ENCODE measurements at places on chromosomes 11 and 22.

DNA sequence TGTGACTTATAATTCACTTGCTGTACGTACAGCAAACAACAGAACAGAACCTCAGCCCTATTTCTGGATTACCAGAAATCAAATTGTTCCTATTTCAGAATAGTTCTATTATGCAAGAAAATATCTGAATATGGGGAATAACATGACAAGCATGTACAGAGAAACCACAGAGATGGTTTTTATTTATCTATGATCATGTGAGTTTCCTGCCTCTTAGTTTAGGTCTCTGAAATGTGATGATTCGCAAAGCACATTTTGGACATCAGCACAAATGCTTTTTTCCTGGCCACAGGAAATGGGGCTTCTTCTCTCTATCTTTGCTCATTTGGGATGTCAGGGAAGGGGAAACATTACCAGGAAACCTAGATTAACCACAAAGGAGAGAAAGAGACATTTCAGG, 266.7 kb upstream of the CTSC start:
- peak; percentile 71 for DNase-seq

DNA sequence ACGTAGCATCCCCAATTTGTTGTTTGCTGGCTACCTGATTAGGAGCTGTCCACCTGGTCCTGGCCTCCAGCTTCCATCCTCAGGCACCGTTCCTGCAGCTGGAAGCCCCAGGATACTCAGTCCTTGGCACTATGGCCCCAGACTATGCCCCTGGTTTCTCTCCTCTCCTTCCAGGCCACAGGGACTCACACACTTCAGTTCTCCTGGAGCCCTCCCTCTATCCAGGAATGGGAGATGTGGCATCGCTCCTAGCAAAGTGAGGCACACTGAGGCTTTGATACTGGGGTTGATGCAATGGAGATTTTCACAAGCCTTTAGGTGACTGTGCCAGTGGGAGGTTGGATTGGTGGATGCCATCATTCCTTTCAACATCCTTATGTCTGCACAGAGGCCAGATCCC, 142.8 kb upstream of the B3GAT1 start:
- DNase-seq, result no peak

DNA sequence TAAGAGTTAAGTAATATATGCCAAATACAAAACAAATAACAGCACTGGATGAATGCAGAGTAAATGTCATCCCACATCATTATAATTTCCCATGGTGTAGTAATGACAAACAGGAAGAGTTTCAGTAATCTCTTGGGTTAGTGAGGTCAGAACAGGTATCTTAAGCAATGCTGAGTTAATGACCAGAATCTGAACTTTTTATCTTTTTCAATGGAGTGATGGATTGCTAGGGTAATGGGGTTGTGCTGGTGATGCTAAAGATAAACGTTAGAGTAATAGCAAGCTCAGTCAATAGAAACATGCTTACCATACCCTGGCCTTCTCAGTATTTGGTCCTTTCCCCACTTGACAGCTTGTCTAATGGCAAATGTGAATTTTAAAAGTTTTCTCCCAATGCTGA, 11.5 kb upstream of the BDNF start:
- DNase-seq, result no peak

DNA sequence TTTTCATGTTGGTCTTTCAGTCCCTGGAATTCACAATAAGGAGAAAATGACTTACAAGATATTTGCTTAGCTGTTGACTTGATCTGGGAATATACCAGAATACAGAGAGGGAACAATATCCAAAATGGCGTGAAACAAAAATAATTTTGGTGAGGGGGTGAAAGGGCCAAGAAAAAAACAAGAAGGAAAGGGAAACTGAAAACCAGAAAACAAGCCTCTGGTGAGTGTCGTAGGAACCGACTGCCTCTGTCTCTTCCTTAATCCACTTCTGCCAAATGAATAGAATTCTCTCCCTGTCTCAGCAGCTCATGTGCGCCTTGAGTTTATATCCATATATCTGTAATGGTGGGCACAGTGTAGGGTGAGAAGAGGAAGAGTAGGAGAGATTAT, 367.6 kb downstream of the ETS1 start:
- DNase-seq, result no peak

GRCh38 chr22:42944409-42944808, 70.5 kb downstream of the PACSIN2 start:
- no peak for DNase-seq

GRCh38 chr11:64571050-64571409, 20.0 kb upstream of the SLC22A12 start:
- no peak for DNase-seq

GRCh38 chr11:706439-706956, 467 bp downstream of the EPS8L2 start:
- no peak for DNase-seq

GRCh38 chr11:72037554-72038311, 39.0 kb downstream of the IL18BP start:
- DNase-seq, result peak; percentile 80

DNA sequence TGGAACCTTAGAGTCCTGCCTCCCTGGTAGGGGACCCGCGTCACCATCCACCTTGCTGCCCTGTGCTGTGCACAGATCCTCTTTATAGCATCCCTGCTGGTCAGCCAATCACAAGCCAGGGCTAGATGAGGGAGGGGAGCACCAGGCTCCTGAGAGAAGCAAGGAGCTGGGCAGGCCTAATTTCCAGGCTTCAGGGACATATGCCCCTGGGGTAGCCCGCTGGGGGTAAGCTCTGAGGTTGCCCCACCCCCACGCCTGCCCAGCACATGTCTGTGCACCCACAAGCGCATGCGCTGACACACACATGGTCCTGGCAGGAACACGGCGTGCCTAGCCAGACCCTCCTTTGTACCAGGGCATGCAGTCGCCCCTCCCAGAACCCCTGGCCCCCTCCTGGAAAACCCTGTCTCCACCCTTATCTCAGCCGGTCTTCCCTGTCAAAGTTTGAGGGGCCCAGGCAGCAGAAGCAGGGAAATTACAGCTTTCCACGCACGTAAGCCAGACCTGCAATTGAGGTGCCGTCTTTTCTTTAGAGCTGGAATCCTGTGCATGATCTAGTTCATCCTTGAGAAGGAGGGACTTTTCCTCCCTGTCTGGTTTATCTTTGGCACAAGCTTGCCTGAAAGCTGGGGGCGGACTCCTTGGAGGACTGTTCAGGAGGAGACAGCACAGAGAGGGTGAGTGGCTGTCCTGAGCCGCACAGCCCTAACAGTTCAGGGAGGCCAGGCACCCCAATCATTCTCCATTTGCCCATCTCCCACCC, 2.1 kb downstream of the SSTR3 start:
- DNase-seq, result no peak

- DNase-seq, result no peak
These were observed 2.8 kb upstream of the BCO2 start for GRCh38 chr11:112172362-112172994.

GRCh38 chr11:128862406-128862805, 4.7 kb downstream of the KCNJ1 start:
- DNase-seq, result no peak

DNA sequence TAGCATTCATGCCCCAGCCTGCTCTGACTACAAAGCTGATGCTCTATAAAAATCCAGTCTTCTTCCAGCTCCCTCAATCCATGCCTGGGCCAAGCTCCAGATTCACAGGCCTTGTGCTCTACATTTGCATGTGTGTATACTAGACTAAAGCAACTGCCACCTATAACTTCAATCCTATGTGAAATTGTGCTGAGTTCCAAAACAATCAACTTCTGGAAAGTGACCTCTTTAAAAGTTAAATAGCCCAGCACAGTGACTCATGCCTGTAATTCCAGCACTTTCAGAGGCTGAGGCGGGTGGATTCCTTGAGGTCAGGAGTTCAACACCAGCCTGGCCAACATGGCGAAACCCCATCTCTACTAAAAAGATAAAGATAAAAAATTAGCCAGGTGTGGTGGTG, 114.3 kb upstream of the ZC3H12C start:
- no peak for DNase-seq

- no peak for DNase-seq
These were observed 111.1 kb downstream of the MYO18B start for GRCh38 chr22:25853078-25853477.

DNA sequence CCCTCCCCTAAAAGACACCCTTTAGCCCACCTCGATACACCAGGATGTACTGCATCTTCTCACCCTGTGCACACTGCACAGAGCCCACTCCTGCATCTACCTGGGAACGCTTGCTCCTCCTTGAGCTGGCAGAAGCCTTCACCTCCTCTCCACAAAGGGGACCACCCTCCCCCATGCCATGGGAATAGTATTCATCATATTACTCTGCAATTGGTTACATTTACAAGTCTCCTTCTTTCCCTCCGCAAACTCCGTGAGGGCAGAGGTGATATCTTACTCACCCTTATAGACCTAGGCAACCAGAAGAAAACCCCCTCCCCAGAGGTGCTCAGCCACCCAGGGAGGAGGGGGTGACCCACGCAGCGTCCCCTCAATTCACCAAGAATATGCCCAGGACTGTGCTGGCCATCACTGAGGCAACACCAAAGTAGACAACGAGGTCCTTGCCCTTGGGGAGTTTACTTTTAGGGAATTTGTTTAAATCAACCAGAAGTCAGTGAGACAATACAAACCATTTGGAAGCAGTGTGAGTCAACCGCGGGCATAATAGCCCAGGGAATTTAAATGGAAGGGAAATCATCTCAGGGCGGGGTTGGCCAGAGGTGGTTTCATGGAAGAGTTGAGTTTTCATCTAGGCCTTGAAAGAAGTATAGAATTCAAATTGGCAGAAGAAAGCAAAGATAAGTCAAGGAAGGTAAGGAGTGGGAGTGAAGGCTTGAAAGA, 214.5 kb downstream of the BARX2 start:
- DNase-seq, result no peak

DNA sequence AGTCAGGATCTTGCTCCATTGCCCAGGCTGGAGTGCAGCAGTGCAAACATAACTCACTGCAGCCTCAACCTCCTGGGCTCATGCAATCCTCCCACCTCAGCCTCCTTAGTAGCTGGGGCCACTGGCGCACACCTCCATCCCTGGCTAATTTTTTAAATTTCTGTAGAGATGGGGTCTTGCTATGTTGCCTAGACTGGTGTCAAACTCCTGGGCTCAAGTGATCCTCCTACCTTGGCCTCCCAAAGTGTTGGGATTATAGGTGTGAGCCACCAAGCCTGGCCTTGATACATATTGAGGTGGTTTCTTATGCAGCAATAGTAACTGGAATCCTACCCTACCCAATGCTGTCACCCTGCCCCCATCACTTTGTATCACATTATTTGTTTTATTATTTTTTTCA, 32.4 kb downstream of the SCUBE1 start:
- DNase-seq, result no peak

DNA sequence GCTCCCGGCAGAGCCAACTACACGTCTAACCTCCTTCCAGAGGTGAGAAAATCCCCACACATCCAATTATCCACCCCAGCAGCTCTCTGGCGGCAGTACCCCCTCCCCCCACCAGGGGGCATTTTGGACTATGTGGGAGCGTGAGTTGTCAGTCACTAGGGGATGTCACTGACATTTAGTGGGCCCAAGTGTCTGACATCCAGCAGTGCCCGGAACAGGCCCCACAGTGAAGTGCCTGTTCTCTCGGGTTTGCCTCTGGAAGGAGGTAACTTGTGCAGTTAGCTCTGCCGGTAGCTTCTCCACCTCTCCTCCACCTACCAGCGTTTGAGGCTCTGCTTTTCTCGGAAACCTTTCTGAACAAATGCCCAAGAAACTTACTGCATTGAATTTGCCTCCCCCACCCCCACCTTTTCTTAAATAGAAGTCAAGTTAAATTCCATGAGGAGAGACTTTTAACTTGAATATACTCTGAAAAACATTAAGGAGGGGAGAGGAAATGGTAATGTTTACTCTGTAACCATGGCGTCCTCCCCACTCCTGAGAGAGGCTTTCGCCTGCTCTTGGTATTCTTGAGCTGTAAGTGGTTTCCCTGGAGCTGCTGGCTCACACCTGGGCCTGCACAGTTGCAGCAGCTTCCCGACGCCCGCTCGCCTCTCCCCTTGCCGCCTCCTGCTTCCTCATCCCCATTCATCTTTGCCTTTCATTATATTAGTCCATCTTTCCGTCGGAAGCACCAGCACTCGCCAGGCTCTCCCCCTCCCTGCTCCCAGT, 112.8 kb downstream of the WNT7B start:
- DNase-seq, result peak; percentile 94

DNA sequence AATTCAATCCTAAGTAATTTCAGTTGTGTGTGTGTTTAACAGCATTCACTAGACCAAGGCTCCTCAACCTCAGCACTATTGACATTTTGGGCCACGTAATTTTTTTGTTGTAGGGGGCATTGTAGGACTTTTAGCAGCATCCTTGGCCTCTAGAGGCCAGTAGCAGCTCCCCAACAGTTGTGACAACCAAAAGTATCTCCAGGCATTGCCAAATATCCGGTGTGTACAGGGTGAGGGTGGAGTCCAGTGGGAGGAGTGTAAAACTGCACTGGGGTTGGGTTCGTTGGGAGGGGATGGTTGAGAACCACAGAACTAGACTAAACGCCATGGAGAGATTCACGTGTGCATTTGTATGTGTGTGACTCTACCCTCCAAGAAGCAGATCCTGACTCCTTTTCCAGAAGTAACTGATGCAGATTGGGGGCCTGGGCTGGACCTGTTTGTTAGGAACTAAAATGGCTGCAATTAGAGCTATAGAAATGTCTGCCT, 5.9 kb upstream of the PHF21A start:
- peak; percentile 27 for DNase-seq

DNA sequence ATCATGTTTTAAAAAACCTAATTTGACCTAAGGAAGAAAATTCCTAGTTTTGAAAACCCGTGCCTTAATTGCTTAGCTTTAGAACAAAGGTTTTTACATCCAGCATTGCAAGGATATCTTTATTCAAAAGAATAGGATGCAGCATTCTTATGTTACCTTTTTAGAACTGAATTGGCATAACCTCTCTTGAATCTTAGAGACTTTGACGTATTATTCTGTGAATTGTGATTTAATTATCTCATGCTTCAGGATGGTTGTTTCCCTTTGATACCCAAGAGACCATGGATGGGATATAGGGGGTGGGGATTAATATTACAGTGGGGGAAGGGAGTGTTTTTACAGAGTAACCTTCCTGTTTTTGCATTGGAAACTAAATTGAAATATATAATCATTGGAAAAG, 49.4 kb downstream of the ARHGEF12 start:
- DNase-seq, result no peak

DNA sequence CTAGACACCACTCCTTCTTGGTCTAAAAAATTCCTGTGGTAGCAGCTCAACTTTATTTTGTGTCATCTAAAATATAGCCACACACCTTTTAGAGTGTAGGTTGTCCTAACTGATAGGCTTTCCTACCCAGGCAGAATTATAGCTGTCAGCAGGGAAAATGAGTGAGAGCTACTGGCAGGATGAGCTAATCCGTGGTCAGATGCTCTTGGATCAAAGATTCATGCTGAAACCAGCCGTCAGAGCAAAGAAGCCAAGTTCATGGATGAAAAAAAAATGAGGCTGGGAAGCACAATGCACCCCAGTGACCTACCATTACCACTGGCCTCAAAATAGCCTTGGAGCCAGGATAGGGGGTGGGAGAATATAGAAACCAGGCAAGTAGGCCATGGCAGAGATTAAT, 113.1 kb upstream of the BLID start:
- DNase-seq, result no peak
